Activated T-cell treated with anti-CD3 and anti-CD28 coated beads for 48 hours (primary cell): ENCODE measurements at places on chromosomes 13 and 19.

DNA sequence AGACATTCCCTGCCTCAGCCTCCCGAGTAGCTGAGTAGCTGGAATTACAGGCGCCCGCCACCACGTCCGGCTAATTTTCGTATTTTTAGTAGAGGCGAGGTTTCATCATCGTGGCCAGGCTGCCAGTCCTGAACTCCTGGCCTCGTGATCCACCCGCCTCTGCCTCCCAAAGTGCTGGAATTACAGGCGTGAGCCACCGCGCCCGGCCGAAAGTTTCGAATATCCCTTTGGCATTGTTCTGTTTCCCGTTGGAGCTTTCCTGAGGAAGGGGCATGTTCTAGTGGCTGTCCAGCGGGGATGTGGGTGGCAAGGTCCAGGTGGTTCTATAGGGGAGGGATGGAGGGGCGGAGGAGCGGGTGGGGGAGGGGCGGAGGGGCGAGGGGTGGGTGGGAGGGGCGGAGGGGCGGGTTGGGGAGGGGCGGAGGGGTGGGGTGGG, 2.1 kb upstream of the BSG start:
- DNase-seq: no peak

DNA sequence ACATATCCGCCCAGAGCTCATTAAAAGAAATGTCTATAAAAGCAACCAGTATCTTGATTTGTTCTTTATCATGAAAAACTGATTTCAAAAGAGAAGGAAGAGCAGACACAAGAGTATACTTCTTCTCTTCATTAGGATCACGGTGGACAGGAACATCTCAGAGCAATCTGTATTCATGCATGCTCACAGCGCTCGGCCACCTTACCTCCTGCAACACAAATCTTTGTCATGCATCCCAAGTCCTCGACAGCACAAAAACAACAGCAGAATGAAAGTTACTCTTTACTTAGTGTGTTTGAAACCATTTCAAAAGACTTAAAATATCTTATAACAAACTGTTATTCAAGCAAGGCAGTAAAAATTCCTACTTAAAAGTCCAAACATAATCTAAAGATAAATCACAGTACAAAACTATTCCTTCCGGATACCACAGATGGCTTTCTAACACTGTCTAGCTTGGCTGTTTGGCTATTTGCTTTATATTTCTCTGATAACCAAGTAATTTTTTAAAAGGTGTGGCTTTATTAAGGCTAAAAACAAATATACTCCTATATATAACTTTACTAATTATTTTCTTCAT, 174.5 kb downstream of the TBC1D4 start:
- no peak for DNase-seq

- DNase-seq: no peak
These were observed 80.2 kb downstream of the SPACA7 start for GRCh38 chr13:112456138-112457056.

- no peak for DNase-seq
These were observed 10.3 kb upstream of the HSPH1 start for GRCh38 chr13:31172001-31172400.

GRCh38 chr13:27038323-27038722, 133.3 kb downstream of the USP12 start:
- no peak for DNase-seq

- DNase-seq: no peak
These were observed 67.8 kb downstream of the RXFP2 start for GRCh38 chr13:31807090-31807541.

DNA sequence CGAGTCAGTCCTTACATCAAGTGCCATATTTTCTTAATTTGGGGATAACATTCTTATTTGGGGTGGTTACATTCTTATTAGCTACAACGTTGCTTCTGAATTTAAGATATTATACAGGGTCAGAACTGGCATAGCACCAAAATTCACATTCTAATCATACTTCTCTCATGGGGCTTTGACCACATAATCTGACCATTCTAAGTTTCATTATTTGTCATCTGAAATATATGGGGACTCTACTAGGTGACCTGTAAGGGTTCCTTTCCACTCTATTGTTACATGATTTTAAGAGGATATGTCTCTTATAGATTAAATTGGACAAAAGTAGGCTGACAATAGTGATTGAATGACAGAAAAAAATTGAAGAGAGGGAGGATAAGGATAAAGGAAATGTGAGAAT, 536.5 kb downstream of the KCTD12 start:
- DNase-seq: no peak

GRCh38 chr13:114027826-114028225, 54.0 kb upstream of the C13orf46 start:
- no peak for DNase-seq

DNA sequence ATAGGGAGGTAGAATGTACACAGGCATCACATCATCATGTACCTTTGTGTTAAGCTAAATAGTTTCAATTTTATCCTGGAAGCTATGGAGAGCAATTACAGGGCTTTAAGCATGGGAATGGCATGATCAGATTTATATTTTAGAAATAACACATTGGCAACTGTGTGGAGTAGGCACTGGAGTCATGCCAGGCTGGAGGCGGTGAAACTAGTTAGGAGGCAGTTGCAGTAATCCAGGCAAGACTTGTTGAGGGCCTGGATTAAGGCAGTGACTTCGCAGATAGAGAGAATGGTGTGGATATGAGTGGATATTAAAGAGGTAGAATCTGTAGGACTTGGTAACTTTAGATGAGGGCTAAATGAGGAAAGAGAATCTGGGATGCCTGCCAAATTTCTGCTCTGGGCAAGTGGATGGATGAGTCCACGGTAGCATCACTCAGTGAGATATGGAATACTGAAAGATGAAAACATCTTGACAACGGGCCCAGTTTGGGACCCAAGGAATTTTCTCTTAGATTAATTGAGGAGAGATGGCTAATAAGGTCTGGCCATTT, 506.2 kb downstream of the FGF9 start:
- DNase-seq: no peak

GRCh38 chr19:45470762-45471081, 2.9 kb downstream of the FOSB start:
- no peak for DNase-seq

DNA sequence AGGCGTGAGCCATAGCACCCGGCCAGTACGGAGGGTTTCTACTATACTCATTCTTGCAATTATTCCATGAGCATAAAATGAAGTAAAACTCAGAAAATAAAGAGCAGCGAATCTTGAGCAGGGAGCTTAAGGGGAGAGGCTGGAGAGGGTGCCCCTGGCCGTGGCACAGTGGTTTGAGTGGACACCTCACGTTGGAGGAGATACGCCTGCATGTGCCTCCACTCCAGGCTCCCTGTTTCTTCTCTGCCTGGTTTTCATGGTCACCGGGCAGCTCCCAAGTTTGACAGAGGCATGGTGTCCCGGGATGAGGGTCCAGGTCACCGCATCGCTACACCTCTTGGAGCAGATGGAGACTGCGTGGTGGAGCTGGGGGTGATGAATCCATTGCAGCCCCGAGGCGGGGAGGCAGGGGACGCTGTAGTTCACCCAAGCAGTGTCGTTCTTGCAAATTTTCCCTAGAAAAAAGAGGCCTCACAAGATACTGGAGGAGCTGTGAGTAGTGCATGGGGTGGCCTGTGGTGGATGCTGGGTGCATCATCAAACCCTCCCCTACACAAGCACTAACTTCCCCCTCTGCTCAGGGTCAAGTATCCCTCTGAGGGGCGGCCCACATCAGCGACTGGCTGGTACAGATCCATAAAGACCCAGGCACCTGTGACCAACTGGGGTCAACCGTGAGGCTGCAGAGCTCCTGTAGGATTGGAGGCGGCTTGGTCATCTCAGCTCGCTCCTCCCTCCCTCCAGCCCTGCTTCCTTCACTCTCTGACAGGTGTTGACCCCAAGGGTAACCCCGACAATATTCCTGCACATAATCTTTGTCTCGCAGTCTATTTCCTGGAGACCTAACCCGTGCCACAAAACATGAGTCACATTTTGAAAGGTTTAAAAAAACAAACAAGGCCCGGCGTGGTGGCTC, 3.6 kb upstream of the MIER2 start:
- no peak for DNase-seq

DNA sequence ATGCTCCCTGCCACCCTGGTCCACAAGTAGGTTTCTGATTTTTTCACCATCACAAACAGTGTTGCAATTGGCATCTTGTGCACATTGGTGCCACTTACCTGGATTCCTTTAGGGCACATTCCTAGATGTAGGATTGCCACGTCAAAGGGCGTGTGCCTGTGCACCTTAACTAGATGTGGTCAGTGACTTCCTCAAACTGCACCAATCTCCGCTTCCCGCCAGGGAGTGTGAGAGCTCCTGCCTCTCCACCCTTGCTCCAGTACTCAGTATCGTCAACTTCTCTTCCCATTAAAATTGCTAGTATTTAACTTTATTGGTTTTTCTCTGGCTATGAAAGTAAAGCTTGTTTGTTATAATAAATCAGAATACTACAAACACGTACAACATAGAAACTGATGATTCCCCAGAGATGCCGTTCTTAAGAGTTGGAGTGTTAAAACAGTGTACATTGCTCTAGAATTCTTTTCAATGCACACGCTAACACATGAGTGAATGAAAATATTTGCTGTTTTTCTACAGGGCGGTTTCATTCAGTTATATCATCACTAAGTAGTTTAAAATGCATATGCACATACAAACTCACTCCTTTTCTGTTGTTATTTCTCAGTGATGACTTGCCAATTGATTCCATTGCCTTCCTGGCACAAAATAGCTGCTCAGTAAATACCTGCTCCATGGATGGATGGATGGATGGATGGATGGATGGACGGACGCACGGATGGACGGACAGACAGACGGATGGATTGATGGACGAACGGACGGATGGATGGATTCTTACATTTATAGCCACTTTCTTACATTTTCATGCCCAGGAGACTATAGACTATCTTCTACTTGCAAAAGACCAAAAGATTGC, 23.4 kb downstream of the CCNE1 start:
- DNase-seq: no peak

DNA sequence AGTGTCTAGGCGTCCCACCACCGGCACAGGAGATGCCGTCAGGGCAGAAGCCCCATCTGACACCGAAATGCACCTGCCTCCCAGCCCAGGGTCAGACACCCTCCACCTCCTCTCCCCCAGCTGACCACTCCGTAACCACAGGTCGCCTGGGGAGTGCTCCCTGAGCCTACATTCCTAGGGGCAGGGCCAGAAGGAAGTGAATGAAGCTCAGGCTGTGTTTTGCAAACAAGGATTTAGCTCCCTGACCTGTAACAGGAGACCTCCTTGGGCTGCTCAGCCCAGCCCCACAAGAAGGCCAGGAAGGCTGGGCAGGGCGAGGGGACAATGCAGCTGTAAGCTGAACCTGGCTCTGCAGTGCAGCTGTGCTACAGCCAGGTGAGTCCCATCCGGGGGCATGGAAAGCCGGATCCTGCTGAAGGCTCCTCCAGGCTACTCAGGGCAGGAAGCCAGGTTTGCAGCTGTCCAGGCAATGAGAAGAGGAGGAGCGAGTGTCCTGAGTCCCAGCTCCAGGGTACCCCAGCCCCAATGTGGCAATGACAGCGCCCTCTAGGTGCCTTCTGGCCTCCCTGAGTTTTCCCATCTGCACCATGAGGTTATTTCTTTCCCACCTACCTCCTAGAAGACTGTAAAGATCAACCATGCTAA, 42.1 kb downstream of the RHPN2 start:
- DNase-seq: no peak

DNA sequence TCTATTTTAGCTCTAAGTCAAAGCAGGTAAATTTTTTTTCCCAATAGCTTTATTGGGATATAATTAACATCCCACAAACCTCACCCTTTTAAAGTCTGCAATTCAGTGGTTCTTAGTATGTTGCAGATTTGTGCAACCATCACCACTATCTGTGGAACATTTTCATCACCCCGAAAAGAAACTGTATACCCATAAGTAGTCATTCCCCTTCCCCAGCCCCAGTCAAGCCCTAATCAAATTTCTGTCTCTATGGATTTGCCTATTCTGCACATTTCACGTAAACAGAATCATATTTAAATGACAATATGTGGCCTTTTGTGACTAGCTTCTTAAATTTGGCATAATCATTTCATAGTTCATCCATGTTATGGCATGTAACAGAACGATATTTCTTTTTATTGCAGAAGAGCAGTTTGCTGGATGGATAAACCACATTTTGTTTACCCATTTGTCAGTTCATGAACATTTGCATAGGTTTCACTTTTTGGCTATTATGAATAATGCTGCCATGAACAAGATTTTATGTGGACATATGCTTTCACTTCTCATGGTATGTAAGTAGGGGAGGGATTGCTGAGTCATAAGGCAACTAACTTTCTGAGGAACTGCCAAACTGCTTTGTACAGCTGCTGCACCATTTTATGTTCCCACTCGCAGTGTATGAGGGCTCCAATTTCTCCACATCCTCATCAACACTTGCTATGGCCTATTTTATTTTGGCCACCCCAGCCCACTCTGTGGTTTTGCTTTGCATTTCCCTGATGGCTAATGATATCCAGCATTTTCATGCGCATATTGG, 10.9 kb downstream of the SLC46A3 start:
- DNase-seq: no peak

- no peak for DNase-seq
These were observed 113.1 kb upstream of the FNDC3A start for GRCh38 chr13:48862572-48862971.

DNA sequence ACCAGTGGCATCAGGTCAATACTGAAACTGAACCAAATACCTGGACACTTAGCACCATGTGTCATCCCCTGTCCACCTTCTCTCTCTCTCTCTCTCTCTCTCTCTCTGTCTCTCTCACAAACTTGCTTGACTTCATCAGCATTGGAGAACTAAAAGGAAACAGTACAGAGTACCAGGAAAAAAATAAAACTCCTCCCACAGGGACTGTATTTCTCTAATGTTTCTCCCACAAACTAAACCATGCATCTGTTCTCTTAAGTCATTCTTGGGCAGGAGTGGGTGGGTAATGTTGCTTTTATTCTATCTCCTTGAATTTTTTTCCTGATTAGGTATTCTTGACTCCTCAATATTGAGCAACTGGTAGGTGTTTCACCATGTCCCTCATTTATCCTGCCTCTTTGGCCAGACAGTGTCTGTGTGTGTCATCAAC, 112.9 kb upstream of the CACNA1A start:
- DNase-seq: no peak

DNA sequence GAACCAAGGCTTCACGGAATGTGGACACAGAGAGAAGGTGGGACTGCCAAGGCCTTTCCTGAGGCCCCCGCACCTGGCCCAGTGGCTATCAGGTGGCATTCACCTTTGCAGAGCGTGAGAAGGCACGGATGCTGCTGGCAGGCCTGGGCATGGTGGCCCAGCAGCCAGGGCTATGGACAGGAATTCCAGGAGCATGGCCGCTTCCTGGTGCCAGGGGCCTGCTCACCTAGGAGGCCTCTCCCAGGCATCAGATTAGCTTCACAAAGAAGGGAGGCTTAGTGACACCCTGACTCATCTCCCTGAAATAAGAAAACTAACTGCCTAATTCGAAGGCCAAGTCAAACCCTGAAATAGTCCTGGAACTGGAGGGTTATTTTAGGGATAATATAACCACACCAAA, 155.8 kb downstream of the TEX29 start:
- no peak for DNase-seq

- no peak for DNase-seq
These were observed 350.8 kb downstream of the MYO16 start for GRCh38 chr13:108980237-108980636.

GRCh38 chr19:13022111-13022858, 27.0 kb downstream of the NFIX start:
- DNase-seq: no peak
